ENCODE measurements at places on chromosomes 12 and 14.

DNA sequence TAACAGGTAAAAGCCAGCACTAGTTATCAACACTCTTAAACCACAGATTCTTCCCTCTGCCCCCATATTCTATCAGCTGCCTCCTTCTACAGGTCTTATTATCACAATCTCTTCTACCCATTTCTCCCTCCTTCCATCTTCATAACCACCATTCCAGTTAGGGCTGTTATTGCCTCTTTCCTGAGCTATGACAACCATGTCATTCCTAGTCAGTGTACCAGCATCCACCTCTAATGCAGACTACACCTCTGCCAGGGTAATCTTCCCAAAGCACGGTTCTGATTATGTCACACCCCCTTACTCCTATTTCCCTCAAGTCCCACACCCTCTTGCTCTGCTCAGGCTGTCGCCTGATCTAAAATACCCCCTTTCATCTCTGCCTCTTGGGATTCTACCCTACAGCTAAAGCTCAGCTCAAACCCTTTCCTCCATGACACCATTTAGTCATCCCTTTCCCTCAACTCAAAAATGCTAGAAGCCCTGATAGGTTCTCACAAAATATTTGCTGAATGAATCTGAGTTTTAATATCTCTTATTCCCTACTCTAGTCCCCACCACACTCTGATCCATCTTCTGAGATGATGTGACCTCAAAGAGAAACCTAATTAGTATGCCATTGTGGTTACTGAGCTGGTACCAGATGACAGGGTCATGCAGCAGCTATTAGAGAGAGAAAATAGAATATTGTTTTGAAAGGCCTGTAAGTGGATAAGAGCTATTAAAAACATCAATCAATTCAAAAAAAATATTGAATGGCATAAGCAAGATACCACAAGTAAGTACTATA is 11.7 kb downstream of the RACGAP1 start:
- DNase-seq: no peak

- DNase-seq: no peak
Observed at GRCh38 chr12:125203145-125203765, 138.0 kb downstream of the AACS start.

DNA sequence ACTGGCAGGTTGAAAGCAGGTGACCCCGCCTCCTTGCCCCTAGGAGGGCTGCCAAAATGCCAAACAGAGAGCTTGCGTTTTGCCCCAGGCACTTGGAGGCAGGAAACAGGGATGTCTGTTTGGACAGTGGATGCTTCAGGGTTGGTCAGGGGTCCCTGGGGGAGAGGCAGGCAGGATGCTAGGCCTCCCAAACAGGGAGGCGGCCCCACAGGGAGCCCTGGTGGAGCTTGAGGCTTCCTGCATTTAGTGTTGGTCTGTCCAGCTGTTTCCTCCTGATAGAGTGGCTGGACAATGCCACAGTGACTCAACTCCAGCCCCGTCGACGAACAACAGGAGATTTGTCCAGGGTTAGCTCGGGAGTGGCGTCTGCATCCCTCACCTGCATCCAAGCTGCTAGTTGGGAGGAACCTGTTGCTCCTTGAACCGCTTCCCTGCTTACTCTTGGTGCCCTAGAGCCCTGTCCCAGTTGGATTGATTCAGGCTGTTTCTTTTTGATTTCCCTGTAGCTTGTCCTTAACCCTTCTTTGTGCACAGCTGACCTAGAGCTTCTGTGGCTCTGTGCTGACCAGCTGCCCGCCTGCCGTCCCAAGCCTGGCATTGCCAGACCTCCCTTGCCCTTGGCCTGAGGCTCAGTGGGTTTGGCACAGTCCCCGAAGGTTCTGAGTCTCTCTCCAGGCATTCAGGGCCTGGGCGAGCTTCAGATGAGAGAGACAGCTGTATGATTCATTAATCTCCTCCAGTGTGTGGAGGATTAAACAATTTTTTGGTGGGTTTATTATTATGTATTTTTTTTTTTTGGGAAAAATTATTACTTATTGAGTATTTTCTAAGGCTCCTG is 45.9 kb downstream of the TSPAN9 start:
- no peak for DNase-seq

DNA sequence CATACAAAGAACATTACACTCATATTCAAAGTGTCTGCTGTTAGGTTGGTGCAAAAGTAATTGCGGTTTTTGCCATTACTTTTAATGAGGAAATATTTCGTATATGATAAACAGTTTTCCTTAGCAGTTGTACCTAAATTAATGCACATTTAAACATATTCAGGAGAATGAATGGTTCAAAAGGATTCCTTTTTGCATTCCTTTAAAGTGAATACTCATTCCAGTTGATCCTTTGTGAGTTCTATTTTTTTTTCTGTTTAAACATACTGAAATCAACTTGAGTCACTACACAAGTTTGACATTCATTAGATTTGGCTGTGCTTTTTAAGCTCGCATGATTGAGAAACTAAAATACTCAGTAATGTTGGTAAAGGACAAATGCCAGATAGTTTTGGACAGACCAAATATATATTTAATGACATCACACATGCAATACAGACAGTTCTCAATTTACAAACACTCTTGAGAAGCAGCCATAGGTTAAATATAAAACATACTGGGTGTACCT is 13.8 kb upstream of the SLC38A2 start:
- no peak for DNase-seq

DNA sequence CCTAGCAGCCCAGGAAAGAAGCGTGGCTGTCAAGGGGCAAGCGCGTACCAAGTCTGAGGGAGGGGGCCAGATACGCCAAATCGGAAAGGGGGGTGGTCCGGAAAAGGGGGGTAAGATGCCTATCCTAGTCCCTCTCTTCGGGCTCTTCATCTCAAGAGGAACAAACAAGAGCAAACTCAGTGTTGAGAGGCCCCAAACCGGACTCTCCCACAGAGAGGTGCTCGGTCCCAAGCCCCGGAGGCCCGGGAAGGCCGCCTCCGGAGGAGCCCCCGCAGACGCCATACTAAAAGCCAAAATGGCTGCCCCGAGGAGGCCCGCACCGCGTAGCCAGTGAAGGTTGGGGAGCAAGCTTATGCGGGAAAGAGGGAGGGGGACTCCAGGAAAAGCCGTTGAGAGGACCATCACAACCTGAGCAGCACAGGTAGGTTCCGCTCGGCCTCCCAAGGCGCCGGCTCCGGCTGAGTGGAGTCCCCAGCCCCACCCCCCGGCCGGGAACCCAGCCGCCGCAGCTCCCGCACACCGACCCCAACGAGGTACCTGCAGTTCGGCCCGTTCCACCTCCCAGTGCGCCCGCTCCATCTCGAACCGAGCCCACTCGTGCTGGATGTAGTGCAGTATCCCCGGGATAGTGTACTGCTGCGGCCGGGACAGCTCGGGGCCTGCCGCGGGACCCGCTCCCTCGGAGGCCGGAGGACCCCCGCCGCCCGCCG is at the start of gene AP4S1:
TSS of gene AP4S1 (plus strand) at position 283 of the 710 bp plus-strand sequence. CDS start 40,548 bp downstream, outside the sequence.
- peak; percentile 35 for DNase-seq

- DNase-seq: no peak
Observed at GRCh38 chr14:49768301-49769121, 558 bp downstream of the KLHDC2 start.

DNA sequence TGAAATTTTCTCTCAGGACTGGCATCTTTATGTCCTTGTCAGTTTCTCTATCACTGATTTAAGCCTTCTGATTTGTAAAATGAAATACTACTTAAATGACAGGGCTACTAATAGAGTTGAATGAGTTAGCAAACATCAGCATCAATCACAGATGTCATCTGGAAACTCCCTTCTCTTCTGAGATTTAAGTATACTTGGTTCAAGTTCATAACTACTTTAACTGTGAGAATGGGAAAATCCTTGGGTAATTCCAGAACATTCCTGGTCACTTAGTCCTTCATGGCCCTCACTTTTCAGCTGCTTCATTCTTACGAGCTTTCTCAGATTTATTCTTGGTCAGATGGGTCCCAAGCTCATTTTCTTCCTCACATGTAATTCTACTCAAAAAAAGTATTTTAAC is 1655.3 kb upstream of the FLRT2 start:
- DNase-seq: no peak

DNA sequence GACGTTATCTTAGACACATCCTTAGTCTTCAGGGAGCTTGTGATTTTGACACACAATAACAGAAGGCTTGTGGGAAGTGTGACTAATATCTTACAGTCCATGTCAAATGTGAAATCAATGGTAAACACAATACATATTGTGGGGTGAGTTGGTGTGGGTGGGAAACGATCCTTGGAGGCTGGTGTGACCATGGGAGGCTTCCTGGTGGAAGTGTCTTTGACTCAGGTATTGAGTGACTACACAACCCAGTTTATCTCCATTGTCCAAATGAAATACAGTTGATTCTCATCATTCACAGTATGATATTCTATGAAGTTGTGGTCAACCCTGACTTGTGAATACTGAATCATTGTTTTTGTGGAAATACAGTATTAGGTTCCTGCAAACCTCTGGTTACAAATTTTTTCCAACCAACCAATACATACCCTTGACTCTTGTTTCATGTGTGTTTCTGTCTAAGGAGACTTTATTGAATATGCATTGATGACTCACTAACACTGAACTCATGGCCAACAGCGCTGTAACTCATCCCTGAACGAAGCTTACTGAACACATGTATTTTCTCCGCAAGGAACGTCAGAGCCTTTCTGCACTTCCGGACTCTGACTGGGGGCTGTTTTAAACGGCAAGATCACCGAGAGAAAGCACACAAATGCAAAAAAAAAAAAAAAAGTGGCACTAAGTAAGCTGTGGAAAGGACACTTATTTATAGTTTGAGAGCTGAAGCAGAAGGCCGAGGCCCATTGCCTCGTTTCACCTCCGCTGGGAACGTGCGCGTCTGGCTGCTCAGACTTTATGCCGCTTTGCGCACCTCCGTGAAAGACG is 59.0 kb downstream of the CLMN start:
- DNase-seq: no peak

GRCh38 chr14:89207925-89208328 is 209.1 kb downstream of the FOXN3 start:
- DNase-seq: no peak

DNA sequence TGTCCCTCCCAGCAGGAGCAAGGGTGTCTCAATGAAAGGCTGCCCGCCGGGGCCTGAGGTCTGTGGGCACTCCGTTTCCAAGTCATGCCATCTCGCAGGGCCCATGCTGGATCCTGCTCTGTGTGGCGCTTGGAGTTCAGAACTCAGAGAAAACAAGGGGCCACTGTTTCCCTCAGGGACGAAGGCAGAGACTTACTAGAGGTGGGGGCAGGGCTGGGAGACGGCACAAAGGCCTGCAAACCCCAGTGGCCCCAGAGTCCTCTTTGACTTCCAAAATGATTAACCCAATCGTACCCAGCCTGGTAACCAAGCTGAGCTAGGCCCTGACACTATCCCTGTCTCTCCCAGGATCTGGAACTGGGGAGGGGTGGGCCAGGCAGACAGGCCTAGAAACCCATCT is 95.8 kb downstream of the ITPK1 start:
- DNase-seq: no peak

- DNase-seq: no peak
Observed at GRCh38 chr12:100388382-100388781, 31.5 kb downstream of the SLC17A8 start.

DNA sequence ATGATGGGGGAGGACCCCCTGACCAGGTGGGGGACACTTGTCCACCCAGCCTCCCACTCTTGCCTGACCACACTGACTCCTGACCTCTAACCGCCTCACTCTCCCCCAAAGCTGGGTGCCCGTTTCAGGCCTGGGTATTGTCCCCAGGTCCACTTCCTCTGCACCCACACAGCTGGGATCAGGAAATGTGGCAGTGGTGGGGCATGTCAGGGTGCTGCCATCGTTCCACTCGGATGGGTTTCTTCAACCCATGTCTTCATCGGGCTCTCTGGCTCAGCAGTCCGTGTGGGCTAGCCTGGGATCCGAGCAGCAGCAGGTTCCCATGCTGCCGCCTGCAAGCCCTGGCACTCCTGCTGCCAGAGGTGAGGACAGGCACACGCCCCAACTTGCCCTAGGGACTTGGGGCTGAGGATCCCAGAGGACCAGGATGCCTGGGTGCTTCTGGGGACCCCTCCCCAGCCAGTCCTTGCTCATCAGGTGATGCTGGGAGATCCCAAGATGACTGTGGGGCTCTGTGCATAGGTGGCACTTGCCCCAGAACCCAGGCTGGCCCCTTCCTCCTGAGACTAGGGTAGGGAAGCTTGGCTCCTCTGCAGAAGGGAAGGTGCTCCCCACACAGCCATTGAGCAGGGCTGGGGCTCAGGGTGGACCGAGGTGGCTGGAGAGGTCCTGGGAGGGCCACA is 2.9 kb upstream of the CLBA1 start:
- no peak for DNase-seq

GRCh38 chr14:105169776-105170655 is 1.4 kb upstream of the JAG2 start:
- DNase-seq: no peak

GRCh38 chr14:86675059-86675458 is 1145.1 kb downstream of the FLRT2 start:
- no peak for DNase-seq

DNA sequence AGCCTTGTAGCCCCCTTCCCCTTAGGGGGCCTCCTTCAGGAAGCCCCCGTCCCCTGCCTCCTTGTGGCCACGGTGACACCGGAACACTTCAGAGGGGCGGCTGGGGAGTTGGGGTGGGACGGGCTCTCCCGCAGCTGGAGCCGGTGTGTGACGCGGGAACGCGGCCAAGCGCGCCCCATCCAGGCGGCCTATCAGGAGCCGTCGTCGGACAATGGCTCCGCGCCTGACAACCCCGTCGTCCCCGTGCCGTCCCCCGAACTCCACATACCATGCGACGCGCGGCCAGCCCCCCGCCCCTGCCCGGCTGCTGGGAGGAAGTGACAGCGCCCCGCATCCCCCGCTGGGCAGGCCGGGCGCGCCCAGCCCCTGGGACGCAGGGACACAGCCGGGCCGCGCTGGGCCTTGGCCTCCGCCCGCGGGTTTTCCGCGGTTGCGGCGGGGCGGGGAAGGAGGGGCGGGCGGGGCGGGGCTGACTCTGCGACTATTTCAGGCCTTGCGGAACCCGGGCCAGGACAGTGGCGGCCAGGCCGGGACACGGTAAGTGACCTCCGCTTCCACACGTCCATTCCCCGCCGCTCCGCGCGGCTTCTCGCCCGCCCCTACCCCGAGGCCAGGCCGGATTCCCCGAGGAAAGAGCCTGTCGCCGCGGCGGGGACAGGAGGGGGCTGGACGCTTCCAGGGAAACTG is at the start of gene TNFAIP2:
TSS of gene TNFAIP2 (plus strand) at position 515 of the 687 bp plus-strand sequence. CDS start 2,997 bp downstream, outside the sequence.
- DNase-seq: no peak

DNA sequence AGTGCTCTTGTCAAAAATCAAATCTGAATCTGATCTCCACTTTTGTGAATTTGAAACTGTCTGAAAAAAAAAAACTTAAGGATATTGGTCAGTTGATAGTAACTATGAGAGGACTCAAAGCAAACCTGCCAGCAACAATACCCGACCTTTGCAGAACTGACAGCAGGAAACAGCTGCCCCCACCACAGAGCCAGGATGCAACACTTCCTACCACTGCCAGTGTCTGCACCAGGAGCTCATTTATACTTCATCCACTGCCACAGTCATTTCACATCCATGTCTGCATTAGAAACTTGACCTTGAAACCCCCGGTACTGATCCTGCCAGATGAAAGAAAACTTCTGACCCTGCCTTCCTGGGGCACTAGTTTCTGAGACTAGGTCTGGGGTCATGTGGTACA is 27.4 kb upstream of the RXYLT1 start:
- no peak for DNase-seq

DNA sequence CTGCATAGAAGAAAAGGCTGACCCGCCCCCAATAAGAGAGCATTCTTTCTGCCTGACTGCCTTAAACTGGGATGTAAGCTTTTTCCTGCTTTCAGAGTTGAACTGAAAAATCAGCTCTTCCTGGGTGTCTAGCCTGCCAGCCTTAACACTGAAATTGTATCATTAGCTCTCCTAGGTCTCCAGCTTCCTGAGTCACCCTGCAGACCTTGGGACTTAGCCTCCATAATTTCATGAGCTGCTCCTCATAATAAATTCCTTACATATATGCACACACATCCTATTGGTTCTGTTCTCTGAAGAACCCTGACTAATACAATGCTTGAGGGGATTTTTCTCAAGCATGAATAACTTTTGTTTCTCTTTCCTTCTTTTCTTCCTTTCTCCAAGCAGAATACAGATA is 76.4 kb upstream of the FAR2 start:
- no peak for DNase-seq
